ENCODE measurements at places on chromosomes 3 and 15.

DNA sequence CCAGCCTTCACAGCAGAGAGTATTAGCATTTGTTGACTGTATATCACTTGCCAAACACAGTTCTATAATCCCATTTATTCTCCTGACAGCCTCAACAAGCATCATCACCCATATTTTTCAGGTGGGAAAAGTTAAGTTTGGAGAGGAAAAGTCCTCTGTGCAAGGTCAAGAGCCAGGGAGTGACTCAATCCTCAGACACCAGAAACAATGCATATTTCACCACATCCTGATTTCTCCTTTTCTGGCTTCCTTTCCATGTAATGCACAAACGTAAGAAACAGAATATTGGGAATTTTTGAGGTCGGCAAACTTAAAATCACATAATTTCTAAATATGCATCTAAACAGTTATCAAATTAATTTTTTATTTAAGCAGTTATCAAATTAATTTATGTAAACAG lies 116.0 kb upstream of the GADL1 start:
- no peak for DNase-seq

DNA sequence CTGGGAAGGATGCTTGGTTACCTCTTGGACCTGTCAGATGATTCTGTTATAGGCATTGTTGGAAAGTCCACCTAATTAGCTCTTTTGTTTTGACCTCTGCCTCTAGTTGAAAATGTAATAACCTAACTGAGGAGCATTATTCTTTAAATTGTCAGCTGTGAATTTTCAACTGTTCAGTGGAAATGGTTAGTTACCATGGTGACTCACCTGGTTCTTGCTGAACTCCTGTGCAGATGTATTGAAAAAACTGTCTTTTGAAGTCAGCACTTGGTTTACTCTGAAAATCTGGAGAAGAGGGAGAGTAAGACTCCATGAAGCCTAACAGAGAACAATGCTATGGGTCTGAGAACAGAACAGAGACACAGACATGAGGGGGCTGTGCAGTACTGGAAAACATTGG lies 72.0 kb downstream of the LARS2 start:
- no peak for DNase-seq

DNA sequence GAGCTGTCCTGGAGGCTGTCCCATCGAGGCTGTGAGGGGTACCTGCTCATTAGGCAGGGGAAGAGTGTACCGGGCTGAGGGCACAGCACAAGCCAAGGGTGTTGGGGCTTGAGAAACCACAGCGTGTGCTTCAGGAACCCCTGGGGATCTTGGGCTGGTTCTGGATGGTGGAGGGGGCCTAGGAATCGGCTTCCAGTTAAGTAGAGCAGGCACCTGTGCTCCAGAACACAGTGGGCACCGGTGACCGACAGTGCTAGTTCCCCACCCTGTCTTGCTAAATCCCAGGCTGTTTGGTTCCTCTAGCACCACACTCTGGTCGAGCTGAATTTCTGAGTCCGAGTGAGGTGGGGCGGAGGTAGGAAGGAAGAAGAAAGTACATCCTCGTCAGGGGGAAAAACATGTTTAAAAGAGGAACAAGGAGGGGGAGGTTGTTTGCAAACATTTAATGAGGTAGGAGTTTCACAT lies 29.1 kb downstream of the SLC6A6 start:
- peak; percentile 66 for DNase-seq

- DNase-seq: no peak
Measured at GRCh38 chr3:184325715-184326369, 11.4 kb downstream of the EIF4G1 start.

DNA sequence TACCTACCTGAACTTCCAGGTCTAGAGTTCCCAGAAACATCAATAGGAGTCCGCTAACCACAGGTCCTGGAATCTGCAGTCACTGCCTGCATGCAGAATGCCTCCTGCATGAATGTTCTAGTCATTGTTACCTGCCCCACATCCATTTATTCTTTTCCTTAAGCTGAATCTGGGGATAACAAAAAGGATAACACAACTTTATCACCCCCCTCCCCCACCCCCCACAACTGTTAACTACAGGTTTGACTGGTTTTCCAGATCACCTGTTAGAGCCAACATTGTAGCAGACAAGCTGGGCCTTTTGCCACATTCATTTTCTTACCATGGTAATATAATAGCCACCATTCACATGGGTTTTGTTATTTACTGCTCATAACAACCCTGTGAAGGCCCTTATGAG lies 4.6 kb upstream of the CTSH start:
- DNase-seq: no peak

- DNase-seq: no peak
Measured at GRCh38 chr3:30084316-30084715, 522.1 kb upstream of the TGFBR2 start.

DNA sequence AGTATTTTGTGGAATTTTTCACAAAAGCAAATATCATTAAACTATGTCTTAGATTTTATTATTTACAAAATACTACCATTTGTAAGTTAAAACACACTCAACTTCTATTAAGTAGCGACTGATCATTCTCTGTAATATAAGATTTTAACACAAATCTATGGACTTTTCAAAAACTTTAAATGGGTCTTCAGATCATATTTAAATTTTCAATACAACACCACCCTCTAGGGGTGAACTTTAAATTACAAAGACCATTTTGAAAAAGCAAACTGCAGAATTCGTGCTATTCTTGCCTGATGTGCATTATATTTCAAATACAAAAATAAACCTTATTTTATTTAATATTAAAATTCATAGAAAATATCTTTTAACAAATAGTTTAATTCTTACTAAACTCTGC lies 8.2 kb upstream of the VGLL4 start:
- peak; percentile 55 for DNase-seq

- DNase-seq: no peak
Measured at GRCh38 chr3:127799476-127800222, 22.7 kb downstream of the MGLL start.

DNA sequence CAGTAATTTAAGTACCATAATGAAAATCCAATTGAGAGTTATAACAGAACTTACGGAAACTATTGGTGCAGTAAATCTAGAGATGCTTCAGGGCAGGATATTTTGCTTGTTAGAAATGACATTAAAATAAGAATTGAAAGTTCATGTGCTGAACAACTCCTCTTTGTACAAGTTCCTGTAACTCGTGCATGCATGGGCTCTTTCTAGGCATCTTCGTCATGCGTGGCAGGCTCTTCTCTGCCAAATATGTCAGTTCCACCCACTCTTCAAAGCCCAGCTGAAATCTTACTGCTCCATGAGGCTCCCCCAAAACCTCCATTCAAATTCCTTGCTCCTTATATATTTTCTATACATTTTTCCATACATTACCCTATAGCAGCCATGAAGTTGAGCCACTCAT lies 48.7 kb downstream of the FBN1 start:
- no peak for DNase-seq

GRCh38 chr3:125165189-125165947 lies 47.2 kb downstream of the SLC12A8 start:
- no peak for DNase-seq

DNA sequence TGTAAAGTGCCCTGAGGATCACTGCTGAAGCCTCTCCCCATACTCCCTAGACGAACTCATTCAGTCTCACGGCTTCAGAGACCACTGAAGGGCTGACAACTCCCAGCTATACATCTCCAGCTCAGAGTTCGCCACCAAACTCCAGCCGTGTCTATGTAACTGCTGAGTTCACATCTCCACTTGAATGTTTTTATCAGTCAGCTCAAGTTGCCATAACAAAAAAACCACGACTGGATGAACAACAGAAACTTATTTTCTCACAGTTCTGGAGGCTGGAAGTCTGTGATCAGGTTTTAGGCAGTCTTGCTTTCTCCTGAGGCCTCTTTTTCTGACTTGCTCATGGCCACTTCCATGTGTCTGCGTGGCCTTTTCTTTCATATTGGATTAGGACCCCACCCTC lies 223.0 kb upstream of the LRRFIP2 start:
- DNase-seq: peak; percentile 29

DNA sequence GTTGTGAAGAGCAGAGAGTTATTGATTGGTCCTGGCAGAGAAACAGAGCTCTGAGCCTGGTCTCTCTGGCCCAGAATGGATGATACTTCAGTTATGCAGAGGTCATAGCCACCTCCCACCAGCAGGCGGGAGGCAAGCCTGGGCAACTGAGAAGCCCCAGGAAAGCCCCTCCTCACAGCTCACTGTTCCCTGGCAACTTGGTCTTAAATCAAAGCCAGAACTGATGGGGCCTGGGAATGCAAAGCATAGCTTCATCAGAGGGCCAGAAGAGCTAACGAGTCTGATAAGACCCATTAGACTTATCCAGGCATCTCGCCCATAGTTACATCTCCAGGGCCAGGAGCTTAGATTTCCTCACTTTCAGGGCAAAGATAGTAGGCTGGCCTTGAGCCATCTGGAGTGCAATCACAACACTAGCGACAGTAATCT lies 5.5 kb upstream of the COLQ start:
- peak; percentile 46 for DNase-seq

- DNase-seq: no peak
Measured at GRCh38 chr15:72967811-72968530, 84.3 kb upstream of the NEO1 start.

DNA sequence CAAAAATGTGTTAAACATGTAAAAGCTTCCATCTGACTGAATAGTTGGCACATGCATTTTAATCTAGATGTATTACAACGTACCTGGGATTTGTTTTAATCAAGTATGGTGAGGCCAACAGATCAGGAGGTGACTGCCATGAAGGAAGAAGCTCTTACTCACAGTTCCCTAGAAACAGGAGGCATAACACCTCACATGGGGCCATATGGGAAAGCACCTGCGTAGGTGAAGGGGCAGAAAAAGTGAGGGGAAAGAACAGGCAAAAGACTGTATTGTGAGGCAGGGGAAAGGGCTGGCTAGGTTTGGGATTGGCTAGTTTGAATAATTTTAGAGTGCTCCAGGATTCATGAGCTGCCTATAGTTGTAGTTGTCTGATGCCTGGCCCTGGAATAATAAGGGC lies 9.6 kb downstream of the SQOR start:
- DNase-seq: no peak

DNA sequence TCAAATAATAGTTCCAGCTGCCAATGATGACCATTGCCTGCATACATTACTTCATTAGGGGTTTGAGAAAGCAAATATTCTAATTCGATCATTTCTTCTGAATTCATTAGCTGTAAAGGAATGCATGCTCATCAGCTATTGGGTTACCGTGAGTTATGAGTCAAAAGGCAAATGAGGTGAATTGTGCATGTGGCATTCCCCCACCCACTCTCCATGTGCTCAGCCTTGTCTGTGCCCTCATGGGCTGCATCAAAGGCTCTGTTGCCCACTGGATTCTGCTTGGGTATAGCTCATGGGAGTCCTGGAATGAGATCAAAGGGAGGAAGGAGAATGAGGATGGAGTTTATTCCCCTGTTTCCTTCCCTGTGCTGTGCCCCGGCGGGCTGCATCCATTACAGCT lies 99.3 kb upstream of the CHRNA7 start:
- no peak for DNase-seq

GRCh38 chr3:101144105-101144504 lies 150.9 kb upstream of the ABI3BP start:
- DNase-seq: no peak

DNA sequence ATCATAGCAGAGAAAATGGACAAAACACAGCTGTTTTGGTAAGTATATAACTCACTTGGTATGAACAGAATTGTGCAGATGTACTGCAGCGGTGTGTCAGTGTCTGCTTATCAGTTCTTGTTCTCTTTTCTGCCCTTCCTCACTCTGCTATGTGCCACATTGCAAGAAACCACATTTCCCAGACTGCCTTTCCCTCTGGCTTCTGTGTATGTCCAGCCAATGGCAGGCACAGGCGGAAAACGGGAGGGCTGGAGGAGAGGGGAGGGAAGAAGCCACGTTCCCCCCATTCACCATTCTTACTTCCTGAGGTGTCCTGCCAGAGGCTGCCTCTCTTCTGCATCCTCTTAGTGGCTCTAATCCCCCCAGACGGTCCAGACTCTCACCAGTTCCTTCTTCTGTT lies 15.4 kb downstream of the HHLA2 start:
- DNase-seq: peak; percentile 80

DNA sequence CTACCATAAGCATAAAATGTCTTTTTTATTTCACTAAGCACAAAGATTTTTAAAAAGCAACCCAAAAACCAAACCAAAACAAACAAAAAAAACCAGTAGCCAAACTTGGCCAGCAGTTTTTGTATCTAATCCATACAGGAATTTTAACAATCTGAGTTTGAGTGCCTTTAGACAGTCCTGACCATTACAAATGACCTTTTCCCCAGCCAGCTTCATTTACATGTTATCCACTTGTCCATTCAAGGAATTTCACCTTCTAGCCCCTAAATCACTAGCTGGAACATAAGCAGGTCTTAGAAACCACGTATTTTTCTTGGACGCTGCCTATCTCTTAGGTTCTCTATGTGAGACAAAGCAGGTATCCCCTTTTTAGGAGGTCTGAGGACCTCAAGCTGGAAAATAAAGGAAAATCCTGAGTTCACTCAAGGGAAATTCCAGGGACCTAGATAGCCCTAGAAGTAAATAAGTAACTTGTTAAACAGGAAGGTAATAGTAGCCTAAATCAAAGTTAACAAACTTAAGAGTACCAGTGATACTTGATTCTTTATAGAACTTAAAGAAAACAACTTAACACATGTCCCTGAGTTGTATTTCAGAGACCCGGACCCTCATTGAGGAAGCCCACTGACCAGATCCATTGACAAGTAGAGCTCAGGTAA lies 34.2 kb downstream of the CIP2A start:
- no peak for DNase-seq

GRCh38 chr15:20645956-20646355 lies 104.4 kb upstream of the GOLGA6L6 start:
- DNase-seq: peak; percentile 16

DNA sequence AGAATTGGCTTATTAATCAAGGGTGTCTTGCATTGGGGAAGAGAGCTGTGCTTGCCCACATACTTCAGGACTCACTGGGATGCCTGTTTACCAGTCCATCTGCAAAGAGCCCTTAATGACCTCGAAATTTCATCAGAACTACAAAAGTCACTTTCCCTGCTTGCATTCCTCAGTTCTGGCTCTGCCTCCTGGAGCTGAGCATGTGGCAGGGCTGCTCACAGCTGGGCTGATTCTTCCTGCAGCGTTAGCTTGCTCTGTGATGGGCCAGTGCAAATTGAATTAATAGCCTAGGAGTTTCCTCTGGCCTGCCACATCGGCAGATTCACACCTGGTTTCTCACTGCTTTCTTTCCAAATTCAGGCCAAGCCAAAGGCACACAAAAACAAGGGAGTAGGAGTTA lies 108.9 kb downstream of the DUT start:
- DNase-seq: no peak

- DNase-seq: no peak
Measured at GRCh38 chr3:133042778-133043177, 4.6 kb downstream of the TMEM108 start.

GRCh38 chr15:67145710-67146109 lies 80.3 kb downstream of the SMAD3 start:
- no peak for DNase-seq

GRCh38 chr3:39446444-39446843 lies 21.0 kb upstream of the MOBP start:
- DNase-seq: no peak

DNA sequence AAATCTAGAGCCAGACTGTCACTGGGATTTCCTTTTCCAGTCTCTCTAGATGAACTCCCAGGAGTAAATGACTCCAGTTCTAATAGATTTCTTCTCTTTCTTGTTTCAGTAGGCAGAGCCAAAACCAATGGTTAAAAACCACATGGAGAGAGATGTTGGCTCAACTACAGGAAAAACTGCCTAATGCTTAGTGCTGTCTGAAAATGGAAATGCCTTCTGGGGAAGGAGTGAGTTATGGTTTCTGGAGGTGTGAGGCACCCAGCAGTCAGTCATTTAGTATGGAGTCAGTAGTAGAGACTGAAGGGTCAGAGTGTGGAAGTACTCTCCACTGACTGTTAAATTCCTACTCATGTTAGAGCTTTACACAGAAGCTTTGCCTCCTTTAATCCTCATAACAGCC lies 136.7 kb downstream of the CCNL1 start:
- DNase-seq: no peak

- no peak for DNase-seq
Measured at GRCh38 chr3:154625756-154626155, 195.8 kb upstream of the GPR149 start.
